Fibroblast of lung (primary cell): ENCODE measurements at places on chromosomes 16 and 17. TPM values are rescaled to one million over a fixed set of nuclear protein-coding genes. Genes with fewer than 3 reads are reported as not detected.

CDH8 gene
- total RNA-seq, result under 0.01 TPM in 1 of 2 replicates, not detected in the other

NLGN2 gene
- 5.1 and 12.1 TPM in 2 replicates for total RNA-seq

SMIM36 gene
- not detected in 2 replicates for total RNA-seq

NUPR1 gene
- total RNA-seq, result 59.3 and 87.0 TPM in 2 replicates

KRTAP2-1 gene
- not detected in 2 replicates for total RNA-seq

AMFR gene
- 350 and 413 TPM in 2 replicates for total RNA-seq

DNA sequence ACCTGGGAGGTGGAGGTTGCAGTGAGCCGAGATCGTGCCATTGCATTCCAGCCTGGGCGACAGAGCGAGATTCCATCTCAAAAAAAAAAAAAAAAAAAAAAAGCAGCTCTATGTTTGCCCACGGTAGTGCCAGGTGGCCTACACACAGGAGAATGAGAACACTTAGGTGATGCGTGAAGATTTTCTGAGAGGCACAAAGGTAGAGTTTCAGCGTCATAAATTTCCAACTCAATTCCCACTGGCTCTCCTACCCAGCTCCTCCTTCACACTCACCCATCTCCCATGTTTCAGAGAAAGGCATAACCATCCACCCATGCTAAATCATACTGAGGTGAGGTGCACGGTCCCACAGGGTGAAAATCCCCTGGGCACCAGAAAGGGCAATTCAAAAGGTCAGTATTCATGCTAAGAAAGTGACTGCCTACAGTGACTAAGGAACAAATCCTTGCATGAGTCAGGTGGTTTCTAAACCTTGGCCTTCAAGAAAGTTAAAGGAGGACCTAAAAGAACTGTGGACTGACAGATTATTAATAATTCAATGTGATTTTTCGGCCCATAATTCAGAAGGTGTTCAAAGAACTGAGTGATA lies 4.8 kb downstream of the DCAKD start:
- DNase-seq, result peak; percentile 39

GRCh38 chr16:53821487-53821886 lies 117.5 kb downstream of the FTO start:
- no peak for DNase-seq

DNA sequence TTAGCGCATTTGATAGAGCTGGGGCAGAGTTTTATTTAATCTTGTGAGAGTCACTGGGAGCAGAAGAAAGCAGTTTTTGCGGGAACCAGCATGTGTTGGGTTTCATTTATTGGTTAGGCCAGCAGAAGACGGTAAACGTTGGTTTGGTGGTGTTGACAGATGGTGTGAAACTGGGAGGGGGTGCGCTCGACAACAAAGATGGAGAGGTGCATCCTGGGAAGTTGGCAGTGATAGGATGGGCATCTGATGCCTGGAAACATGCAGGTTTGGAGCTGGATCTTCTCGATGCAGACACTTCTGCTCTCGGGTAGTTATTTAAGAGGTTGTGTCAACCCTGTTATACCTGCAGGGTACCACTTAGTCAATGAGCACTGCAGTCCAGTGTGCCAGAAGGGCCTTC lies 24.9 kb upstream of the CLEC18A start:
- no peak for DNase-seq

DNA sequence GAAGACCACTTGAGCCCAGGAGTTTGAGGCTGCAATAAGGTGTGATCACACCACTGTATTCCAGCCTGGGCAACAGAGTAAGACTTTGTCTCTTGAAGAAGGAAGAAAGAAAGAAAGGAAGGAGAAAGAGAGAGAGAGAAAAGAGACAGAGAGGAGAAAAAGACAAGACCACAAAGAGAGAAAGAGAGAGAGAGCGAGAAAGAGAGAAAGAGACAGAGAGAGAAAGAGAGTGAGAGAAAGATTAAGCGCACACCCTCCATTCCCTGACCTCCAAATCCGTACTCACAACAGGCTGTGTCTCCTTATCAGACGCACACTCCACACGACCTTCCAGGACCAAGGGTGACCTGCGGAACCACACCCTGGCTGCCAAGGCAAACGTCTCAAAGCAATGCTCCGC lies 19.6 kb downstream of the KLHDC4 start:
- no peak for DNase-seq

DNA sequence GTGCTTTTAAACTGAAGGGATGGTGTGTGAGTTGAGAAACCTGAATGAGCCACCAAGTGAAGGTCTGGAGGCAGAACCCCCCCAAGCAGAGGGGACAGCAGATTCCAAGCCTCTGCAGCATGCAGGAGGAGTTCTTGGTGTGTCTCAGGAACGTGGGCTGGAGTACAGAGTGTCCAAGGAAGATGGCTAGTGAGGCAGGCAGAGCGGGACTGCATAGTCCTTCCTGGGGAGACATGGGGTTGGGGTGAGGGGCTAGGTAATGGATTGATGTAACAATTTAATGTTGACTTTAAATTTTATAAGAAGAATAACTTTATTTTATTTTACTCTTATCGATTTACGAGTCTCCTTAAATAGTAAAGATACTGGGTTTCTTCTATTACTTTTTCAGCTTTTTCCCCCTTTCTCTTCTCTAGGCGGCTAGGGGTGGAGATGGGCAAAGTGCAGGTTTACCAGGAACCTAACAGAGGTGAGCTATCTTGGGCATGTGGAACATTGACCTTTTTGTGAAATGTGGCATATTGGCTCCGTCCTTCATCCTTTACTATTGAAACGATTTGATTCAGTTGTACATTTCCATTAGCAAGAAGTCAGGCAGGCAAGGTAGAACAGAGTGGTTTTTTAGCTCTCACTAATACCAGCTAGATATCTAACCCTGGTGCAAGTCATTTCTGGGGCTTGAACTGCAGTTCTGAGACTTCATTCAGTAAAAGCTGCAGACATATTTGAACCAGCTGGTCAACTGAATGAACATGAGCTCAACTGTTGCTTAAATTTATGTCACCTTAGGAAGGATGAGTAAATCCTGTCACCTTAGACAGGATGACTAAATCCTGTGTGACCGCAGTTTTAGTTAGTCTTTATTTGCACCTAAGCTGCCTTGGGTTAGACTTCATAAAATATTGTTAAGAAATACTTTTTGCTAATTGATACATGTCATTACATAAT lies 9.2 kb downstream of the PRPSAP2 start:
- DNase-seq, result no peak

- peak; percentile 19 for DNase-seq
These were observed 406.6 kb upstream of the EEF2KMT start for GRCh38 chr16:5504064-5504781.

GRCh38 chr16:24070851-24071250 lies 185.3 kb upstream of the CACNG3 start:
- DNase-seq, result peak; percentile 6

DNA sequence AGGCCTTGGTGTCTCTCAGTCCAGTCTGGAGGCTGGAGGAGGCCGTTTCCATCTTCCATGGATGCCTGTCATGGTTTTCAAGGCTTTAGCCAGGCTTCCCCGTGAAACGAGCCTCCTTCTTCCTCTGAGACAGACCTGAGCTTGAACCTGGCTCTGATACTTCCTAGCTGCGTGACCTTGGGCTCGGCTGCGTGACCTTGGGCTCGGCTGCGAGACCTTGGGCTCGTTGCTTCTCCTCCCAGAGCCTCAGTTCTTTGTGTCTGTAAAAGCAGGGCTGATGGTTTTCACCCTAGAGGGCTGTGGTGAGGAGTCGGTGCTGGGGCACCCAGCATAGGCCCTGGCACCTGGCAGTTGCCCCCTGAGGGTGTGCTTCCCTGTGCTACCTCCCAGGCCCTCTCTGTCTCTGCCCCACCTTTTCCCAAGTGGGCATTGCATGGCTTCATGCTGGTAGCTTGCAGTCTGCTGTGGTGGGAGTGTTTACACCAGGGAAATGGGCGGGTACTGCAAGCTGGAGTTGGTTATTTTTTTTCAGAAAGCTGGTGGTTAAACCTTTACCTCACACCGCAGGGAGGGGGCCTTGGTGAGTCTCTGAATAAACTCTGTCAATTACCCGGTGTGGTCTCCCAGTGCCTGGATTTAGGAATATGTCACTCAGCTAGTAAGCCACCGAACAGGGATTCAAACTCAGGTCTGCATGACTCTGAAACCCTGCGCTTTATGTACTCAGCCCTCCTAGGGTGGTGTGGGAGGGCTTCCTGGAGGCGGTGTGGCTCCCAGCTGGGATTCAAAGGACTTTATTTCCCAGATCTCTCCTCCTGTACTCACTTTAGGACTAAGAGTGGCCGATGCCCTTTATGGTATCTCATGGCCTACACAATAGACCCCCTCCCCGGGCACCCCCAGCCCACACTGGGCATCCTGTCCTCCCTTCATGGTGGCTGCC lies 129.0 kb upstream of the CIBAR2 start:
- DNase-seq, result no peak
